EH (cell line): ENCODE measurements at places on chromosomes 12 and 14.

- no peak for DNase-seq
These were observed 9.1 kb downstream of the ADSS1 start for GRCh38 chr14:104732931-104733681.

DNA sequence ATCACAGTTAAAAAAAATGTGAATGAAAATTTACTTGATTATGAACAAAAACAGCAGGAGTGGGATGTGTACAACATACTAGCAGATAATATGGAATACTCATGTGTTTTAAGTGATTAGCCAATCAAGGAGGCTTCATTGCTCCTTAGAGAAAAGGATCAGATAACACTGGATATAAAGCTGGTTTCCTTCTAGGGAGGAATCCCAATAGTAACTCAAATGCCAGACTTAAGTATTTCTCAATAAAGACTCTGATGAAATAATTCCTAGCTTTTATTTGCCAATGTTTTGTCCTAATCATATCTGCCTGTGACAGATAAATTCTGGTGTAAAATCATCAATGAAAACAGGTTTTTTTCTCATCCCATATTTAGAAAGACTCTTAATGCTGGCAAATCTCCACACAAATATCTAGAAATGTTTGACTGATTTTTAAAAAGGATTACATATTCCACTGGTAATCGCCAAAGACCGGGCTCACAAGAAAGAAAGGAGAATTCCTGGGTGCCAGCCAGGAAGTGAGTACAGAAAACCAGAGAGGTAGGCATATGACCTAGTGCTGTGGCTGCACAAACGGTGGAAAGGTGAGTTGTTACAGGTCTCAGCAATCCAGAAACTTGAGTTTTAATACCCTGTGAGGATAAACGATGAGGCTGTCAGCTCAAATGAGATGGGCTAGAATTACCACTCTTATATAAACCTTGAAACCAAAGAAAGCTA, 108.6 kb upstream of the TTC7B start:
- peak; percentile 1 for DNase-seq

DNA sequence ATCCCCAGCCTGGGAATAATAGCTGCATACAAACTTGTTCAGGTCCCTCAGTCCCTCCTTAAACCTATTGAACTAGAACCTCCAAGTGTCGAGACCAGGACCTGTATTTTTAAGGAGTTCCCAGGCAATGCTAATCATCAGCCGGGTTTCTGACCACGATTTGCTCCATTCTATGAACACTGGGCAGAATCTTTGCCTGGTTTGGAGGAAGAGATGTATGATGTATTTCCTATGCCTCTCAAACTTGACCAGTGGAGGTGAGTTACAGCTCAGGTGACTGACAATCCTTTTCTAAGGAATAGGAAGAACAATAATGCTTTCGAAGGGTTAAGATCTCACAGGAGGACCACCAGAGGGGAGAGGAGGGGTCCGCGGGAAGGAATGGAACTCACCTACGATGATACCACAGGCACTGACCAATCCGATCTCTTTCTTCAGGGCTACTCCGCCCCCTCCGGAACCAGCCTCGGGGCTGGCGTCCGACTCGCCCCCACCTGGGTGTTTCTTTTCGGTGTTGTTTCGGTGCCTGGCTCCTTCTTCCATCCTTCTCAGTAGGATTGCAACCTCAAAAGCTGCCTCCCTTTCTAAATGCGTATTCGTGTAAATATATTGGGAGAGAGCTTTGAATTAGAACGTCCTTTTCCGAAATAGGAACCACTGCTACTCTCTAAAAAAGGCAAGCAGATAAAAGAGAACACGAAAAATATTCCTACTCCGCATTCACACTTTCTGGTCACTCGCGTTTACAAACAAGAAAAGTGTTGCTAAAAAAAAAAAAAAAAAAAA, 895 bp downstream of the SLC7A8 start:
- no peak for DNase-seq

DNA sequence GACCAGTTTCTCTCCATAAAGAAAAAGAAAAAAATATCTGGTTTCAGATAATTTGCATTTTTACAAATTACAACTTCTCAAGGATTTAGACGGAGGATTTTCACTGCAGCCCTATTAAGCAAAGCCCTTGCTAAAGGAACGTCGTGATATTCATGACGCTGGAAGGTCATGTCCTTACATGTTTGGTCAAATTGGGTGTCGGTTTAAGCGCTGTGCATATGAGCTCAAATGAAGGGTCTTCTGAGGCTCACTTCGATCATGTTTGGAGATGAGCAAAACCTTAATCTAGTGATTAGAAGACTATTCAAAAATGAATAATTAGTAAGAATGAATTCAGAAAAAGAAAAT, 67.3 kb upstream of the USP15 start:
- no peak for DNase-seq

GRCh38 chr12:48067250-48067938, 38.5 kb downstream of the SENP1 start:
- no peak for DNase-seq

DNA sequence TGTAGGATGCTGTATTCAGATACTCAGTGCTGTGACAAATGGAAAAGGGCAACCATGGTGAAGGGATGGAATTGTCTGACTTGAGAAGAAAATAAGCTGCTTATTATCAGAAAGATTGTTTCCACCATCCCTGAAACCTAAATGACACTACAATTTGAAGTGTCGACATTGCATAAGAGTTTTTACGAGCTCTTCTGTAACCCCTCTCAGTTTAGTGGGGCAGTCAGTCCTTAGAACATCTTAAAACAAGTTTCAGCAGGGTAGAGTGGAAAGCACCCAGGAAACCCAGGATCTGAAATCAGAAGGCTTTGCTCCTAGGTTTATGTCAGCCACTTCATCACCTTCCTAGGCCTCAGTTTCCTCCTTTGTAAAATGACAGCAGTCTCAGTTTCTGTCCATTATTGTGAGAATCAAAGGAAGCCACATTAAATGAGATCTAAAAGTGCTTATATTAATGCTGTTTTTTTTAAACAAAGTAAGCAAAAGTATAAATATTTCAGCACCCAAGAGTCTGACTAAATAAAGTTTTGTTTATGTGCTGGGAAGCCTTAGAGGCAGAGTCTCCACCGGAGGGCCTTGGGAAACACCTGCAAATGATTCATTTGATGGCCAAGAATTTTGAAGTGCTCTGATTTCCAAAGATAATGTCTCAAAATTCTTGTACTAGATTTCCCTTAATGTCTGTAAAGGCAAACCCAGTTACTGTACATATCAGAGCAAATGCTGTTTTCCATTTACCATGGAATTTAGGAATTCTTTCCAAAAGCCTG, 1.8 kb downstream of the IFT43 start:
- DNase-seq, result no peak

DNA sequence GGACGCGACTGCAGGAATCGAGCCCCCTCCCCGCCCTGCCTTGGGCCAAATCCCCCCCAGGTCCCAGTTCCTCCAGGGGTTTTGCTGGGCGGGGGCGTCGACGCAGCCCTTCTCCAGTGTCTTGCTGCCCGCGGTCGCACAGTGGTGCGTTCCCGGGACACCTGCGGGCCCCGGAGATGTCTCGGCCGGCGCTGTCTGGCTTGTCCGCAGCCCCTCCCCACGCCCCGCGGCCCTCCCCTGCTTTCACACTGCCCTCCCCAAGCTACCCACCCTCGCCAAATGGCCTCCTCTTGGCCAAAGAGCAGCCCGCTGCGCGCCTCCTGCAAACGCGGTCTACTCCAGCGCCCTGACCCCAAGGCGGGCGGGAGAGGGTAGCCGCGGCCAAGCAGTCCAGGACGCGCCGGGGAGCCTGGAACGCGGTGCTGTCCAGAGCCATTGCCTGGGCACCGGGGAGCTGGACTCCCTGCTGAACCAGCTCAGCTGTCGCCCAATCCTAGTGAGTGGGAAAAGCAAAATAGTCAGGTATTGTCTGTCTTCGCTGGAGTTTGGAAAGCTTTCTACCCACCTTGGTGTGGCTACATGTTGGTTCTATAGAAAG, 122.0 kb downstream of the AACS start:
- DNase-seq, result peak; percentile 3

DNA sequence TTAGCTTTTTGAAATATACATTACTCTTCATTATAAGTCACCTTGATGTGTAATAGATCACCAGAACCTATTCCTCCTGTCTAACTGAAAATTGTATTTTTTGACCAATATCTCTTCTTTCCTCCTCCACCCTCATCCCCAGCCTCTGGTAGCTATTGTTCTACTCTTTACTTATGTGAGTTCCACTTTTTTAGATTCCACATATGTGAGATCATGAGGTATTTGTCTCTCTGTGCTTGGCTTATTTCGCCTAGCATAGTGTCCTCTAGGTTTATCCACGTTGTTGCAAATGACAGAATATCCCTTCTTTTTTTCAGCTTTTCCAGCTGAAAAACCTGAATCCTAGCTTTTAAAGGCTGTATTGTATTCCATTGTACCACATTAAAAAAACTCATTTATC, 82.1 kb downstream of the MIPOL1 start:
- DNase-seq, result no peak

GRCh38 chr12:89160716-89161123, 191.6 kb downstream of the DUSP6 start:
- peak; percentile 91 for DNase-seq

DNA sequence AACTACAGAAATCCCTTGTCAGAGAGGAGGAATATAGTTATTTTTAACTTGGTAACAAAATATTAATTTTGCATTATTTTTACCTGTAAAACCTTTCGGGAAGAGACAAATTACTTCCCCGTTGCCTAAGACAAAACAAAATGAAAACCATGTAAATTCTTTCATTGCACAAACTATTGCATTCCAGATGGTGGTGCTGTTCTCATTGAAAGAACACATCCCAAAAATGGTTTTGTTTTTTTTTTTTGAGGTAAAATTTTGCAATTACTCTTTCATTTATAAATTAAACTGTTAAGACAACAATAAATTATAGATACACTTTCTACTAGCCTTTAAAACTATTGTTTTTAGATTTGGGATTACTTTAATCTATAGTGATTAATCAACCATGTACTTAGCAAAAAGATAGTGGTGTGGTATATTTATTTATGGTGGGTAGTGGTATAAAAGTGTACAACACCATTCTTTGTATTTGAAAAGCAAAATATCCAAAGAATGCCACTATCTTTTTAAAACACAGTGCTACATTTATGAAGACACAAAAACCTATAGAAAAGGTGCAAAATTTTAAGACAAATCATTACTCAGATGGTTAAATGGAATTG, 115.5 kb downstream of the SLC38A1 start:
- DNase-seq, result peak; percentile 40

GRCh38 chr12:31890295-31891285, 68.6 kb upstream of the RESF1 start:
- DNase-seq, result no peak

DNA sequence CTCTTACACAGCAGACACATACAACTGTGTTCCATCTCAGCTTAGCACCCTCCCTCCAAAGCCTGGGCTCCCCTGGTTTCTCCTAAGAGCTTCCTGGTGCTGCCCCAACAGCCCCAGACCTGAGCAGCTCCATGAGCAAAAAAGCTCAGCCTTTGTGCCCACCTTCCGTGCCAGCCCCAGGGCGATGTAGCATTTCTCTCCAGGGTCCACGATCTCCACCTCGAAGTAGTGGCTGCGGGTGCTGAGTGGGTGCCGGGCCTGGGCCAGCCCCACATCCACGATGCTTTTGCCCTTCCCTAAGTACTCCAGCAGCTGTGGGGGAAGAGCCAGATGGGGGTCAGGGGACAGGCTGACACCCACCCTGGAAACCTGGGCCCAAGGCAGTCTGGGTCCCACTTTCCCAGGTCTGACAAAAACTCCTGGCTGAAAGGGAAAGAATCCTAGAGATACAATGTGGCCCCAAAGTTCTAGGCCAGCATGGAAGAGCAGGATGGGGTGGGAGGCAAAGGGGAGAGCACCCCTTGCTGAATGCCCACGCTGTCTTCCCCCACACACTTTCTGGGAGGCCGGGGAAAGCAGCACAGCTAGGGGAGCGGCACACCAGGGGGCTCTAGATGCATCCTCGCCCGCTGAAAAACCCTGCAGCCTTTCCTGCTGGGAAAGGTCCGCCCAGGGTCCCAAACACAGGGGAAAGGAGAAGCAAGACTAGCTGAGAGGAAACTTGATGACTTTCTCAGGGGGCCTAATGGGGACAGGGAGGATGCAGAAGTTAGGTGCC, 11.0 kb downstream of the SPRYD3 start:
- DNase-seq, result no peak

DNA sequence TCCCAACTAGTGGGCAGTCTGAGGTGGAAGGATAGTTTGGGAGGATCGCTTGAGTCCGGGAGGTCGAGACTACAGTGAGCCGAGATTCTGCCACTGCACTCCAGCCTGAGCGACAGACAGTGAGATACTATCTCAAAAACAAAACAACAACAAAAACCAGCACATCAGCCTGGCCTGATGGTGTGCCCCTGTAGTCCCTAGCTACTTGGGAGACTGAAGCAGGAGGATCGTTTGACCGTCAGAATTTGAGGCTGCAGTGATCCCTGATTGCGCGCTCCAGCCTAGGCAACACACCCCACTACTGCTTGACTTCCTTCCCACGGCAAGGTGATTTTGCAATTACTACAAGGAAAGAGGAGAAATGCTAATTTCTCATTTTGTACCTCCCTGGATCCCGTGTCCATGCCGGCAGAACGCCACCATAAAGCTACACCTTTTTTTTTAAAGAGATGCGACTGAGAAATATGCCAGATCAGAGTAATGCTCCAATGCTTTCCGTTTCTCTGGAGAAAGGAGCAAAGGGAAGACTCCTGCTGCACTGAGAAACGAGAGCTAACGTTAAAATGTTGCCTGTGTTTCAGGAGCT, 672 bp upstream of the SCFD1 start:
- DNase-seq, result no peak

GRCh38 chr12:122878780-122879612, 16.9 kb downstream of the VPS37B start:
- no peak for DNase-seq

- DNase-seq, result no peak
These were observed 2.6 kb downstream of the CD69 start for GRCh38 chr12:9758119-9758518.
